ENCODE measurements at places on chromosomes 1 and 21.

DNA sequence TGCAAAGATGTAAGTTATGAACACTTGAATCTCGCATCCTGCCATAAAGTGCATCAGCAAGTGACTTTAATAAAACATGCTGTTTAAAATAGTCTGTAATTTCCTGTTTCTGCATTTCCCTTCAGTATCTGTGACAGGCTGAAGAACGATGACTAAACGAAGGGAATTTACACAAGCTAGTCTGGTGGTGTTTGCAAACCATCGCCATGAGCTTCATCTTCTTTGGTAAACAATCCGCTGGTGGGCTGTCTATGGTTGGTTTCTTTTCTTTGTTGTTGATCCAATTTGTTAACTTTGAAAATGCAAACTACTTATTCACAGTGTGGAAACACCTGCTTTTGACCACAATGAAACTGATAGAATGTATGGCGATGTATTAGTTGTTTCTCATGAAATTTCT, 13.9 kb downstream of the SERTAD4 start:
- no peak for DNase-seq

DNA sequence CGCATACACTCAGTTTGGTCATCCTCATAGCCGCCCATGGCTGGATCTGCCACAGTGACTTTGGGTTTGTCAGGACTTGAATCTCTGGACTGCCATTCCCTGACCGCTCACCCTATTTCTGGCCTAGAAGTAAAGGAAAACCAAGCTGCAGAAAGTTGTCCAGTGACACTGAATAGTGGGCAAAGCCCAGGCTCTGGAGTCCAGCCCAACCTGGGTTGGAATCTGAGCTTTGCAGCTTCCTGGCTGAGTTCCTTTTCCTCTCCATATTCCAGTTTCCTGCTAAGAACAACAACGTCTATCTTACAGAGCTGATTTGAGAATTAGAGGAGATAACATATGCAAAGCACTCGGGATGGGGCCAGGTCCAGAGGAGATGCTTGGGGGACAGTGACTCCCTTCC, 15.6 kb upstream of the EIF4G3 start:
- no peak for DNase-seq

DNA sequence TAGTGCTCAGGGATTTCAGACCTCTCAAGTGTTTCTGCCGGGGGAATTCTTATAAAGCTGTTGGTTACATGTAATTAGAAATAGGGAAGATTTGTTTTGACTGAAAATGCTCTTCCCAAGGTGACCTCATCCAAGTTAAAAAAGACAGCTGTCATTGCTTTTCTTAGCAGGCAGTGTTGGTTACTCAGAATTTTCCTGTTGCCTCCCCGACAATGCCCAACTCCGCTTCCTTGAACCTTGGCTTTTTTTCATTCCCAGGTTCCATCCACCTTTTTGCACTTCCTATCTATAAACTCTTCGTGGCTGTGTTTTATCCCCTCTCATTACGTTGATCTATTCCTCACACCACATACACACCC, 825 bp upstream of the DPH5 start:
- no peak for DNase-seq

GRCh38 chr1:191368891-191369654, 789.2 kb upstream of the RGS18 start:
- no peak for DNase-seq

DNA sequence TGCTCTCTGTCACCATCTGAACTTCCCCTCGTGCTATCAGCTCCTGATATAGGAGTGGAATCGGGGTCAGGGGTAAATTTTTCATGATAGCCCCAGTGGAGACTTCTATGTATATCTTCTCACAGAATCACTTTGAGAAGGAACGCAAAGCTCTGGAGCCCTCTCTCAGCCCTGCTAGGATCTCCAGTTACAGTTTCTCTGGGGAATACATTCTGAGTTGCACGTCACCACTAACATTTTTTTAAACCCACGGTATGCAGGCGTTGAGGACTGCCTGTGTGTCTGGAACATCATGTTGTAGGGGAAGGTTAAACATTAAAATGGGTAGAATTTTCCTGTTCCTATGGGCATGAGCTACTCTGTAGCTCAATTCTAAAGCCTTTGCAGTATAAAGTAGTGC, 116.4 kb upstream of the FAM78B start:
- no peak for DNase-seq

DNA sequence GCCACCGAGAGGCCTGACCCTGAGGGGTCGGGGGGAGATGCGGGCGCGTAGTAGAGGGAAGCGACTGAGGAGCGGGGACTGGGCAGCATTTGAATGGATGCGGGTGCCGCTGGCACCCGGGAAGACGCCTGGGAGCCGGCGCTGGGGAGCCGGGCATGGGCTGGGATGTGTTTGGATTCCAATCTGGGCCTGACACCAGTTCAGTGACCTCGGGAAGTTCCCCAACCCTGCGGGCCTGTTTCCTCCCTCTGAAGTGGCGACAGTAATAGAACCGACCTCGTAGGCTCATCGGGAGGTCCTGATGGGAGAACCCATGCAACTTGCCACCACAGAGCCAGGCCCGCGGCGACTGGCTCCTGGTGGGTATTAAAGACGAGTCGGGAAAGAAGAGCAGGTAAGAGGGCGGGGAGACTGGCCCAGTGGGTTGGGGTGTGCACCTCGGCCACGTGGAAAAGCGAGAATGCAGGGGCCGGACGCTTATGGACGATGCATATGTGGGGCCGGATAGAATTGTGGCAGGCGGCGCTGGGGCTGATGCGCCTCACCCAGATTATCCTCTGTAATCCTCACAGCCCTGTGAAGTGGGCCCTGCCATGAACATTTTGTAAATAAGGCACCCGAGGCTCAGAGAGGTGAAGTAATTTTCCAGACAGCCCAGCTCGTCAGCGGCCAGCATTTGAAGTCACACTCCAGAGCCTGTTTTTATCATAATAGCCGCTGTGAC, 105.8 kb downstream of the SLC16A1 start:
- no peak for DNase-seq

DNA sequence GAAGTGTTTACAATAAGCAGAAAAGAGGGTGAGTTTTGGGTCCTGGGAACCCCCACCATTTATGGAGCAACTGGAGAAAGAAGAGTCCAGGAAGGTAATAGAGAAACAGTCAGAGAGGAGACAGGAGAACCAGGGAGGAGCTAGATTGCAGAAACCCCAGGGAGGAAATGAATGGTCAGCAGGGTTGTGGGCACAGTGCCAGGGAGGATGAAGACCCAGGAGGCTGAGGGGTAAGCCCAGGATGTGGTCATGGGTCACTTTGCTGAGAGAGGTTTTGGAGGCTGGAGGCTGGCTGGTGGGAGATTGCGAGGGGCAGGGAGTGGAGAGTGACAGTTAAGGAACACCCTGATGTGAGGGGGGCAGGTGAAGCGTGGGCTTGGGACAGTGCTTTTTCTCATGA, 169.9 kb upstream of the CSF3R start:
- DNase-seq = no peak

DNA sequence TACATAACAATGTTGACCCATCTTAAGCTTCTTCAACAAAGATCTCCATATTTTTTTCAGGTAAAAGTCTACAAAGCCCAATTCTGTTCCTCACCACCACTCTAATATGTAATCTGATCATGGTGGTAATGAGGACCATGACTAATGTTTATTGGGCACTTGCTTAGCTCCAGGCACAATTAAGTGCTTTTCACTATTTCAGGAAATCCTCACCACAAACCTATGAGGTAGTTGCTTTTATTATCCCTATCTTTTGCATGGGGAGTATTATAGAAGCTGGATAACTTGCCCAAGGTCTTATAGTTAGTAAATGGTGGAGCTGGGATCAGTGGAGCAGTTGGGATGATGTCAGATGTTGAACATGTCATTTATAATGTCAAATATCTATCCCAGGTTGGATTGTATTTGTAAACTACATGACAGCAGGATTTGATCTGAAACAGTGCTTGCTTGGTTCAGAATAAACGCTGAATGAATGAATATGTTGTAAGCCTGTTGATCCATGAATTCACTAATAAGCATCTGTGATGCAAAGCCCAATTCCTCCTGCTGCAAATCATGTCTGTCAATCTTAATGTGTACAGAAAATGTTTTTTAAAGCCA, 283.3 kb upstream of the ST6GALNAC5 start:
- no peak for DNase-seq

DNA sequence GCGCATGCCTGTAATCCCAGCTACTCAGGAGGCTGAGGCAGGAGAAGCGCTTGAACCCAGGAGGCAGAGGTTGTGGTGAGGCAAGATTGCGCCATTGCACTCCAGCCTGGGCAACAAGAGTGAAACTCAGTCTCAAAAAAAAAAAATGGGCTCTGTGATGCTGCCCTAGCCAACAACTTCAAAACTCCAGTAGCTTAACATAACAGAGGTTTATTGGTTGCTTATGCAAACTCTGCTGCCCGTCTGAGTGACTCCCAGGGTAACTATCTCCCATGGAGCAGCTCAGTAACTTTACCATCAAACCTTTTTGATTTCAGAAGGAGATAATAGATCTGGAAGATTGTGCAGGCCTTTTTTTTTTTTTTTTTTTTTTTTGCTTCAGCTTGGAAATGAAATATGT, 18.9 kb upstream of the ITLN2 start:
- no peak for DNase-seq

DNA sequence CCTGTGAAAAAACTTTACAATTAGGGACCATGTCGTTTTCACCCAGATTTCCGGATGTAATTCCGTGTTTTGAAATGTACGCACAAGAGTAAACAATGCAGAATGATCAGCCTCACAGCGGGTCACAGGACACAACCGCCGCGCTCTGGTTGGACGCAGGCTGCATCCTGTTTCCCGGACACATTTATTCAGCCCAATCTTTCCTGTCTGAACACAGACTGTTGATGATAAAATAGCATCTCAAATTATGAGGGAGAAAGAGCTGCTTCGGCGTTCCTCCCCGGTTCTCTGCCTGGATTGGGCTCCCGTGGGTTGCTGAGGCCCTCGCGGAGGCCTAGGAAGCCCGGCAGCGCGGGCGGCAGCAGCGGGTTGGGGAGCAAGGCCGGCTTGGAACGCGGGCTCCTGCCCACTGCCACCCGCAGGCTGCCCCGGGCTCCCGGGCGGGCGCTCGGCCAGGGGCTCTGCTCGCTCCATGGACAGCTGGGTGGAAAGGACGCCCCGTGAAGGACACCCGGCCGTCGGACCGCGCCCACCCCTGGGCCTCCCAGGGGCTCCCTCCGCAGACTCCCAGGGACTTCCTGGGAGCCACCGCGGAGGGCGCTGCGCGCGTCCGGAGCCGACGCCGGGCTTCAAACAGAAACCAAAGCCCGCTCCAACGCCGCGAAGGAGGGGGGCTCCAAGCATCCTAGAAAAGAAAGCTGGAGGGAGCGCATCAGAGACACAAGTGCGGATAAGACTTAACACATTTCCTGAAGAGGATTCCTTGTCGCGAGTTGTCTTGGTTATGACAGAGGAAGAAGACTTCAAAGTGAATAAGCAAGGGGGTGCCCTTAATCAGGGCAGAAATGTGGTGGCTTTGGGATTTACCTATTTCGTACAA, 122.3 kb downstream of the ESRRG start:
- no peak for DNase-seq

- DNase-seq = no peak
Measured at GRCh38 chr1:211822677-211823407, 7.7 kb downstream of the LPGAT1 start.

GRCh38 chr1:27109103-27109822, 45.7 kb downstream of the SLC9A1 start:
- DNase-seq = no peak

- no peak for DNase-seq
Measured at GRCh38 chr1:2314803-2315673, 76.3 kb downstream of the MORN1 start.

DNA sequence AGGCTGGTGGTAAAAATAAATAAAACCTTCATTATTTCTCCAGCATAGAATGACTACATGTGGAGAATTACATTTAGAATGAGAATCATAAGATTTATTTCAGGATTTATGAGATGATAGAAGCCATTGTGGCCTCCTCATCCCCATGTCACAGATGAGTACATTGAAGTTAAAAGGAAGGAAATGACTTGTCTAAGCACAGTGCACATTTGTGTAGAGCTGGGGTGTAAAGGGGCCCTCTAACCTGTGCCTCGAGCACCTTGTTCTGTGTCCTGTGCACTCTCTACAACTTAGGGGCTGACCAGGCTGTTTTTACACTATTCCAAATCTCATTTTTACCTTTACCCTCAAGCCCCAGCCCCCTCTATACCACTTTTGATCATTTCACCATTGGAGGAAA, 179.4 kb downstream of the RHOU start:
- no peak for DNase-seq

DNA sequence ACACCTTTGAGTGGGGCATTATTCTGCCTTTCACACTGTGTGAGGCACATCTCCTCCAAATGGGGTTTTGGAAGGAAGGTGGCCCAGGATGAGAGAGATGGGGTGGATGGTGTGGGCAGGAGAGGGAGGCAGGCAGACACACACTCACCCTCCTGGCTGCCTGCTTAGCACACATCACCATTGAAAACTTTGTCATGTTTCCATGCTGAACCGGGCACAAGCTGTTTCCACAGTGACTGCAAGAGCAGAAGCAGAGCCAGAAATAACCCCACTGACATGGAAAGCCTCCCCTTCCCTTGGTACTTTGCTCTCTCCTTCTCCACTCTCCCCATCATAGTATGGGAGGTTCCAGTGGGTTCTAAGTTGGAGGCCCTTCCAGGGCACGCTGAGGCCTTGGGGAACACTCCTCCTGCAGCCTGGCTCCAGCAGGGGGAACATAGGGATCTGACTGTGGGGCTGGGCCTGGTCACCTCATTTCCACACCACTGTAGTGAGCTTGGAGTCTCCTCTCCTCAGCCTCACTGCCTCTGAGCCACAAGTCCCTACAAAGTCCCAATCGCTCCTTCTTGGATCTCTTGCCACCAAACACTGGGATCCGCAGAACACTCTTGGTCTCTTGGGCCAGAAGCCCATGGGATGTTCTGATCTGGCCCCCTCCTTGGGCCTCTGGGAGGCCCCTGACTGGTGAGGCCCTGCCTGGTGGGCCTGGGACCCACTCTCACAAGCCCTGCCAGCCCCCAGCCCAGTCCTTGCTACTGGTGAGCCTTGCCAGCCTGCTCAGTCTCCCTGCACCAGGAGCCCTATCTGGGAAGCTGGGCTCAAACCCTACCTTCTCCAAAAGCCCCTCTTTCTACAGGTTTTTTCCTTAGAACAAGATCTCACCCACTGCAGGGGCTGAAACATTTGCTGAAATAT, 163.0 kb upstream of the EDN2 start:
- DNase-seq = no peak

DNA sequence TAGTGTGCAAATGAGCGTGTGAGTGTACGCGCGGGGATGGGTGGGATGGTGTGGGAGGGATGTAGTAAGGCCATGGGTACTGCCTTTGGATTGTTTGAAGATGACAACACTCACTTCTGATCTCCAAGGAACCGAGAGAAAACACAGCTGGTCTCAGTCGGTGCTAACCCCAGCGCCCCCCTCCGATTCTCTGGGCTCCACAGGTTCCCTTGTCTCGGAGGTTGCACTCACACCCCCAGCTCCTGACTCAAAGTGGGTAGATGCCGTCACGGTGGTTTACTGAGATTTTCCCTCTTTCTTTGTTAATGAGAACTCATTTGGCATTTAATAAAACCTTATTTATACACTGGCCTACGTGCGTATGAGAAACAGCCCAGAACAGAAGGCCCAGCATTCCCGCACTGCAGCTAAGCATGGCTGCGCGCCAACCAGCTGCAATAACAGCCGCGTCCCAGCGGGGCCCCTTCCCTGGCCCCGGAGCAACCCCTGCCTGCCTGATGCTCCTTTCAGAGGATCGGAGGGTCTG, 25.8 kb downstream of the ABCA4 start:
- DNase-seq = no peak

GRCh38 chr21:28793043-28793442, 199.6 kb downstream of the LTN1 start:
- no peak for DNase-seq

Measured in stimulated activated CD8-positive, alpha-beta memory T cell treated with anti-CD3 and anti-CD28 coated beads, Interleukin-15, amount 100 ng/mL, for 48 hours (primary cell).